Activated T-helper 9 cell treated with anti-CD3 and anti-CD28 coated beads, Interleukin-2, amount 50 U/mL, for 16 hours (primary cell): ENCODE measurements at places on chromosomes 2 and 18.

DNA sequence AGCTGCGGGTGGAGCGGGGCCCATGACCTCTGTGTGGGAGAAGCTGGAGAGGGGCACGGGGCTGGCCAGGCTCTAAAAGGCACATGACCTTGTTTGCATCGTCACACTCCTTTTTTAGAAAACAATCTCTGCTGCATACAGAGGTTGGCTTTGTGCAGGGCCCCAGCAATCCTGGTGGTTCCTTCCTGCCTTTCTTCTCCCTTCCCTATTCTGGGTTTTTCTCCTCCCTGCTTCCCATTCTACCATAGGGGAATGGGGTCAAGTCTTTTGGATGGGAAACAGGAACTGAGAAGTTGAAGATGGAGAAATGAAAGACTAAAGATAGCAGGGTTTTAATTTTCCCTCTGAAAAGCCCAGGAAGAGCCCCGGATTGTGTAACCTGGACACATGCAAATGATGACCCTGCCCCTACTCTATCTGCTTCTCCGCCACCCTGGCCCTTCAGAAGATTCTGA lies 53.9 kb downstream of the ASAP2 start:
- no peak for DNase-seq

GRCh38 chr2:212973347-212973746 lies 178.1 kb downstream of the IKZF2 start:
- DNase-seq = no peak

GRCh38 chr2:225112362-225113126 lies 70.3 kb upstream of the DOCK10 start:
- DNase-seq = no peak

DNA sequence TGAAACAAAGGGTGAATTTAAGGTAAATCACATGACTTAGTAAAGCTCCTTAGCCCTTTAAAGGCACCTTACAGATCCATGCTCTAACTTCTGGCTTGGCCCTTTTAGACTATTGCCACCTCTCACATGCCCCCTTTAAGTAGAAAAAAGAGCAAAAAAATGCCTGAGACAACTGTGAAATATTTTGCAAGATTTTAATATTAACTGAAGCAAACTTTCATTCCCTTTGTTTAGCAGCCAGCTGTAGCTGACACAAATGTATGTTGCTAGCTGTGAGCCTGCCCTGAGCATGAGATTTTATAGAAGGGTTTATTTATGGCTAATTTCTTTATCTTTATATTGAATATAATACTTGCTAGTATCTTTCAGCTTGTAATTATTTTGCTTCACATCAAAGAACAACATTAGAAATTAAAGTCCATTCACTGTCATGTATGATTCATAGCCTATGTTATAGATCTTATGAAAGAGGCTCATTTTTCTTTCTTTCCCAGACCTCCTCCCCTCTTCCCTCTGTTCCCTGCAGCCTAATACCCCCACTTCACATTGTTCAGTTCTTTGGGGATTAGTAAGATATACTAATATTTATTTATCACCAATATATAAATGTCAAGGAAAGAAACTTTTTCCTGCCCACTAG lies 637.2 kb upstream of the ZEB2 start:
- DNase-seq = no peak

- DNase-seq = no peak
Observed at GRCh38 chr2:100395532-100396350, 21.7 kb downstream of the CHST10 start.

- no peak for DNase-seq
Observed at GRCh38 chr2:2810504-2810903, 479.4 kb upstream of the MYT1L start.

GRCh38 chr18:11025671-11026070 lies 123.7 kb downstream of the PIEZO2 start:
- no peak for DNase-seq

GRCh38 chr2:12970861-12971260 lies 254.1 kb downstream of the TRIB2 start:
- DNase-seq = no peak
